Fibroblast of the aortic adventitia (primary cell): ENCODE measurements at places on chromosomes 7 and 10.
A peak's percentile ranks its signal among the peaks of the same experiment; 100 is the strongest.

GRCh38 chr10:133528296-133528844 is 1.2 kb downstream of the CYP2E1 start:
- no peak for DNase-seq

DNA sequence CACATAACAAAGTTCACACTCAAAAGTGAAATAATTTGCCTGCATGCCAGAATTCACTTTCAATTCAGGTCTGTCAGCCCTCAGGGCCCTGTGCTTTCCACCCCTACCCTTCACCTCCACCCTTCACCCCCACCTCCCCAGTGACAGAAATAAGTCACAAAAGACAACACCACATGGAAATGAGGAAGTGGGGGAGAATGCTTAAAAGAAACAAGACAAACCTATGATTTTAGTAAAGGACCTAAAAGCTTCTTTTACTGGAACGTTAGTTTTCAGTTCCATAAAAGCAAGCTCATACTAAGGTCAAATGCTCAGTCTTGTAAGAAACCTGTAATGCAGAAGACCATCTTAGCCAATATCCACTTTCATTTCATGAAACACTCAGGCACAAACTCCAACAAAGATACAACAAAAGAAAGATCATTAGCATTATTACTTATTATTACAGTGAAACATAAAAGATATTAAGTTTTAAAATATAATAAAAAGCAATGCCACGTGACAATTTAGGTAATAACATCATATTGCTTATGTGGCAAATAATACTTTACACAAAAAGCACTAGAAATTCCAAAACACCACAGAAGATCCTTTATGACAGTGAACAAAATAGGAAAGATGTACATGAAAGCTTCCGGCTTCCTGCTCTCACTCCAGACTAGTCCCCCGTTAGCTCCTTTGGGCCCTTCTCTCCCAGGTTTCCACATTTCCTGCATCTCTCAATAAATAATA is 112.1 kb downstream of the LMBR1 start:
- no peak for DNase-seq

GRCh38 chr7:158300427-158300826 is 287.2 kb downstream of the PTPRN2 start:
- DNase-seq = no peak

DNA sequence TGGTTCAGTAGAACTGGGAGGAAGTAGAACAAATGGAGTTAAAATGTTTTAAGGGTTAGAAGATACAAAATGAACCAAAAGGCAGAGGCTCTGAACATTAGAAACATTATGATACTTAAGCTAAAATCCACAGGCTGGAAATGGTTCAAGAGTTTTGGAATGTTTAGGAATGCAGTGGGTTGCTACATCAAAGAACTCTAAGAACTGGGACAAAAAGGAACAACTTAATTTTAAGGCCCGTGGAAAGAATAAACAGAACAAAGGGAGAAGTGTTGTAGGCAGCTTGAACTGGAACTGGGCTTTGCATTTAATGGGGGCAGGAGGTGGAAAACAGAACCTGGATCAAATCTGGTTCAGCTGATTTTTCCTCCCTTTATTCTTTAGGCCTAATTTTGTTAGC is 3.5 kb upstream of the C7orf25 start:
- DNase-seq = peak; percentile 70

- no peak for DNase-seq
Measured at GRCh38 chr10:63200431-63200830, 67.3 kb downstream of the NRBF2 start.

- peak; percentile 30 for DNase-seq
Measured at GRCh38 chr7:26449175-26450165, 157.8 kb downstream of the SNX10 start.

GRCh38 chr10:23406409-23406808 is 32.5 kb upstream of the OTUD1 start:
- no peak for DNase-seq

- DNase-seq = peak; percentile 79
Measured at GRCh38 chr10:17910125-17910789, 41.5 kb upstream of the SLC39A12 start.

- DNase-seq = no peak
Measured at GRCh38 chr7:105816954-105817615, 59.3 kb downstream of the ATXN7L1 start.

- DNase-seq = no peak
Measured at GRCh38 chr7:82494420-82494819, 50.8 kb upstream of the CACNA2D1 start.

DNA sequence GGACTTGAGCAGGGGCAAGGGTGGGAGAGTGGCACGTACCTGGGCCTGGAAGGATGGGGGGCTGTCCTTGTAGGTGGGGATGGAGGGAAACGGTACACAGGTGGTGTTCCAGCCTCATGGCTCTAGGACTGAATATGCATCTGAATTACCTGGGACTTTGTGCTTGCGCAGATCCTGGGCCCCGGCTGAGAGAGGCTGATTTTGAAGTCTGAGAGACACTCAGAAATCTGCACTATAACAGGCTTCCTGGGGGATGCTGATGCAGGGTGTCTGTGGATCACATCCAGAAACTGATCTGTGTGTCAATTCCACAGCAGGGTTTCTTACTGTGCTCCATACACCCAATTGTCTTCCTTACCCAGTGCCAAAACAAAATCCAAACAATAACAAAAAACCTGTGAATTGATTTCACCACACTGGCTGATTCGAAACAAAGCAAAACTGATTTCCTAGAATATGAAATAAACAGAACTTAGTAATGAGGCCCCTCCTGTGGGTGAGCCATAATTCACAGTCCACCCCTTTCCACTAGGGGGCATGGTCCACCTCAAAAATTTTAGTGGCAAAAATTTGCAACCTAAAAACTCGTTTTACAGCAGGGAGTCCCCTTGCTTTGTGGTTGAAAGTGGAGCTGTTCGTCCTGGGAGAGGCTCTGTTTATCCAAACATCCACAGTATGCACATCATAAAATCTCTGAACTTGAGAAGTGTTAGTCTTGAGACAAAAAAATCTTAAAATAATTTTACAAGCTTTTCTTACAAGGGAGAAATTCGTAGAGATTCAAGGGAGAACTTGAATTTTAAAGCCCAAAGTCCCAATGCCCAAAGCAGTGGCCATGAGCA is 32.0 kb upstream of the PLEKHA1 start:
- DNase-seq = peak; percentile 72
